ENCODE measurements at places on chromosomes 7 and 10.

- no peak for DNase-seq
These were observed 63.5 kb upstream of the VKORC1L1 start for GRCh38 chr7:65809259-65809981.

- DNase-seq: no peak
These were observed 35.4 kb downstream of the TET1 start for GRCh38 chr10:68595513-68595912.

- no peak for DNase-seq
These were observed 78.2 kb downstream of the NT5C2 start for GRCh38 chr10:103114876-103115275.

- DNase-seq: no peak
These were observed 24.5 kb upstream of the ZNF488 start for GRCh38 chr10:47408606-47409005.

DNA sequence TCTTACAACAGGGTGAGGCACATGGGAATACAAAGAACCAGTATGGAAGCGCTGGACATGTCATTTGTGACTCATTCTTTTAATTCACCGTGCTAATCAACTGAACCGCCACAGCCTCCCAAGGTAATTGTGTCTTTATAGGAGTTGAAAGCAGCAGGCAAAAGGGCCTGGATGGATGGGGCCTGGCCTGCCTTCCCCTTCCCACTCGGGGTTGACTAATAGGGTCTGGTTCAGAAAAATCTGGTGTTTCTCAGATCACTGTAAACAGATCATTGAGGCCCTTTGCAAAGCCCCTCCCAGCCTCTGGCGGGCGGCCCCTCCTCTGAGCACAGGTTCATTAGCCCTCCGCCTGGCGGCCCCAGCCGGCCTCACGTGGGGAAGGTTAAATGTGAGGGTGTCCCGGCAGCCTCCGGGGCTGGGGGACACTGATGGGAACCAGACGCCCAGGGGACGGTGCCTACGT is 100.8 kb downstream of the EBF3 start:
- DNase-seq: no peak

- peak; percentile 37 for DNase-seq
These were observed 13.0 kb upstream of the STK31 start for GRCh38 chr7:23696916-23697441.

- no peak for DNase-seq
These were observed 116.3 kb upstream of the CSTF2T start for GRCh38 chr10:51815723-51816122.

DNA sequence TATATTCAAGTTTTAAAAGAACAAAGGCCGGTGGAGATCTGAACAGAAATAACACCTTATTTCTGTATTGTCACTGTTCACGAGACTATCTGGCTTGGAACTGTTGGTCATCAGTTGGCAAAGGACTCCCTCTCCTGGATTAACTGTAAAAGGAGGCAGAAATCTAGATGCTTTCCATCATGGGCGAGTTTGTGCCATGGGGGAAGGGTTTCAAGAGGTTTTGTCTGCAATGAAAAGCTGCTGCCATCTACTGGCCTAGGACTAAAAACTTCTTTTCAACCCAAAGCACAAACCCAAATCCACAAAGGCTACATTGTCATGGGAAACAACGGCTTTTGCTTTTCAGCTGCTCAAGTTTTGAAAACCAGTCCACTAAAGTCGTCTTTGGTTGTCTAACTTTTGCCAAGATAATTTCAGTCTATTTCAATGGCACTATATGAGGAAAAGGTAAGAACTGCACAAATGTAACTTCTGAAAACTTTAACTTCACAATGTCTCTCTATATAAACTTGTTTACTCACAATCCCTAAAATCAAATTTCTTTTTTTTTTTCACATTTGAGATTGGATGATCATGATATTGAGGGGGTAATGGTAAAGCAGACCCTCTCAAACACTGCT is 196.8 kb downstream of the SKAP2 start:
- peak; percentile 70 for DNase-seq

GRCh38 chr7:106277976-106278375 is 6.8 kb downstream of the NAMPT start:
- DNase-seq: no peak

GRCh38 chr10:67100951-67101350 is 175.1 kb downstream of the LRRTM3 start:
- DNase-seq: no peak

DNA sequence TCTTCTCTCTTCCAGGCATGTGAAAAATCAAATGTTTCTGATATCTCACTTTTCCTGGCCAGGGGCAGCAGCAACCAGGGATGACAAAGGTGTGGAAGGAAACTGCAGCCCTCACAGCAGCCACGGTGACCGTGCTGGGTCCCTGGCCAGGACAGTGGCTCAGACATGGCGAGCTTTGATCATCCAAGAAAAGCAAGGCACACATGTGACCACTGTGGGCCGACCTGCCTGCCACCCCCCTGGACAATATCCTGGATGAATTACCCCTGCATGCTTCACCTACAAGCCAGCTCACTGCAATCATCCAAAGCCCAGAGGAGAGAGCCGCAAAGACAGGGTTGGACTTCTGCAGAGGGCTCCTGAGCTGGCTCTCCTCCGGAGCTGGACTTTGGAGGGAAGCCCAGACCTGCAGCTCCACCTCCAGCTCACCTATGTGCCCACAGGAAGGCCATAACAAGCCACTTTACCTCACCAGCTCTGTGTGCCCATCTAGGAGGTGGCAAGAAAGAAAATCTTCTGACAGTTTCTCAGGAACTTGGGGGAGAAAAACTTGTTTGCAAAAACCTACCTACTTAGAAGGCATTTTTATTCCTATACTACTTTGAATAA is 2.7 kb downstream of the CHST15 start:
- DNase-seq: no peak

- DNase-seq: no peak
These were observed 125.1 kb upstream of the KCTD7 start for GRCh38 chr7:66503551-66504031.

DNA sequence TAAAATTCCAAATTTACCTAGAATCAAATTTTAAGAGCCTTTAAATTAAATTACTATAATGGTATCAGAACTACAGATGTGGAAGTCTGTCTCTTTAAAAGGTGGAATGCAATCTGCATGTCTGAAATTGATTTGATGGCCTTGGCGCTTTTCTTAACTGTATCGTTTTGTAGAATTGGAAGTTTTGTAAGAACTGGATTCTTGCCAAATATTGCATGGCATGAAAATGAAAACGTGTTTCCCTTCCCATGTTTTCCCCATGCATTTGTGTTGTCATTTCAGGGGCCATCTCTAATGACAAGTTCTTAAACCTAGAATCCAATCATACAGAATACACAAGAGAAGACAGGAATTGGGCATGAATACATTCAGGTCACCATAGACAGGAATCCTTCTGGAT is 162.5 kb downstream of the KIAA1217 start:
- no peak for DNase-seq

DNA sequence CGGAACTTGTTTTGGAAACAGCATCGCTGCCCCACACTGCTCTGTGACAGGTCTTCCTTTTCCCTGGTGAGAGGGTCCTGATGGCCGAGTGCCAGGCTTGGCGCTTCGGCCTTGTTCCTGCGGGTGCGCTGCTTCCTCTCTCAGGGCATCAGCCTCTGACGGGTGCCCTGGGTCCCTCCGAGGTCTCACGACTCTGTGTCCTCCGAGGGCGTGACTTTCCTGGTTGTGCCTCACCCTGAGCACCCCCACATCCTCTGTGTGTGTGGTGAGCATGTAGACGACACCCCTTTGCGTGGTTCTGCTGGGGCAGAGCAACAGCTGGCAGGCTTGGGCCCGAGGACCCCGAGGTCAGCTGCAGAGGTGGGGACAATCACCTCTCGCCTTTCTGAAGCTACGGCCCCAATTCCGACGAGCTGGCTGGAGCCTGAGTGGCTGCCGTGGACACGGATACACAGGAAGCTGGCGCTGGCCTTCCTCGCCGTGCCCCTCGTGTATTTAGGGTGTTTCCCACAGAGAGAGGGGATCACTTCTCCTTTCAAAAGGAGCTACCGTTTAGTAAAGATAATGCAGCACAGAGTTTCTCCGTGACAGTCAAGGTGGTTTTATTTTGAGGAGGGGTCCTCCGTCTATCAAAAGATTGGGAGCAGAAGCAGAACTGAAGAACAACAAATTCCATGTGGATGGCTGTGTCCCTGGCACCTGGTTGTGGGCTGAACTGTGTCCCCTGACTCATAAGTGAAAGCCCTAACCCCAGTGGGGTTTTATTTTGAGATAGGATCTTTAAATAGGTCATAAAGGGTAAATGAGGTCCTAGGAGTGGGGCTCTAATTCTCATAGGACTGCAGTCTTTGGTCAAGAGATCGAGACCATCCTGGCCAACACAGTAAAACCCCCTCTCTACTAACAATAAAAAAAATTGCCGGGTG is 36.2 kb upstream of the PITRM1 start:
- no peak for DNase-seq

DNA sequence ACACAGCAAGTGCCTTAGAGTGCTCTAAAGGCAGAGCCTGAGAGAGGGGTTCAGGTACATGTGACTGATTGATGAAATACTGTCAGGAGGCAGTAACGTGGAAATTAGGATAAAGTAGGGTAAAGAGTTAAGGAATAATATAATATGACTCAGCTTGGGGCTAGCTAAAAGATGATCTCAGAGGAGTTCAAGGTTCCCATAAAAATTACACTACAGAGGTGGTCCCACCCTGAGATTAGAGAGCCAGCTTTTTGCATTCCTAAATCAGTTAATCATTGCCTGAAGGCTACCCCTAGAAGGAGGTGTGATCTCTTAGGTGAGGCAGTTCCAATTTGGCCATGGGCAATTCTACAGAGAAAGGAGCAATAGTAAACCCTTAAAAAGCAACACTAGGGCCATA is 5.8 kb downstream of the LIPJ start:
- no peak for DNase-seq

DNA sequence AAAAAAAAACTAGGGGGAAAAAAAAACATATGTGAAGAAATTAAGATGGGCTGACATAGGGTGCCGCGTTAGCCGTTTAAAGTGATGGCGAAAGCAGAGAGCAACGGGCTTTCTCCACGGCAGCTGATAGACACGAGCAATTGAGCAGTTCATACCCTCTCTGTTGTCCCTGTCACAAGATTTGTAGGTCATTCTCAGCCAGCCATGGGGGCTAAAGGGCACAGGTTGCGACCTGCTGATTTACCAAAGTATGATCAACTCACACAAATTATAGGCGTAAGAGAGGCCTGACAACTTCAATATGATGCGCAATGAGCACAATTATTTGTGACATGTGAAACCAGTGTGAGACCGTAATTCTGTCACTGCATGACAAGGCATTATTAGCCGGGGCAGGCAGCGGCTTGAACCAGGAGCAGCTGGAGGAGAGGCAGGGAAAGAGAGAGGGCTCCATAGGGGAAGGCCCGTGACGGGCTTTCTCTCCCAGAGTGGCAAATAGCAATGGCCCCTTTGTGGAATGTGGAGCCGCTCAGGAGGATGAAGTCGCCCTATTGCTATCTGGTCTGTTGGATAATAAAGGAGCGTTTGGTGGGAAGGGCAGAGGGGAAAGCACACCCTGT is 195.1 kb upstream of the HABP2 start:
- no peak for DNase-seq

DNA sequence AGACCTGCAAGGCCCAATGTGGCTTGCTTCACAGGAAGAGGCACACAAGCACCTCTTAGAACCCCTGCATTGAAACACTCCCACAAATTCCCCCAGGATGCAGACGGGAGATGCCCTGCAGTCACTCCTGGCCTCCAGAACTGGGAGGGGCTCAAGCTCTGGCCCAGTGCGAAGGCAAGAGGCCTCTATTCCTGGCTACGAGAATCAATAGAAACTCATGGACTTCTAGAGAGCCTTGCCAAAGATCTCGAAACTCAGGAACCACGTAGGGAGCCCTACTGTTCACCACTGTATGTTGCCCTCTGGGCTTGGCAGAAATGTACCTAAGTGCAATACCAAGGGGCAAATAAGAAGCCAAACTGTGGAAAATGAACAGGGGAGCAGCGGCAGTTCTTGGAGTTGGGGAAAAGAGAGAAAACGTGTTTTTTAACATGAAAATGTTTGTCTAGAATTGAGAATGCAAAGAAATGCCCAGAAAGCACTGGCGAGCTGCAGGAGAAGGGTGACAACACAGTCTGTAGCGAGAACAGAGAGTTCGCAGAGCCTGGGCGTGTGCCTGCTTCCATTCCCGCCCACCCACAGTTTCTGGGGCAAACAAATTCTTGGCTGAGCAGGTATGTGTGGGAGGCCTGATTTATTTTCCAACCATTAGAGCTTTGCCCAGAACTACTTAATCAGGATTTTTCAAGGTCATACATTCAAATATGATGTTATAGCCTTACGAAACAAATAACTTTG is 260.5 kb upstream of the KLF14 start:
- no peak for DNase-seq

GRCh38 chr7:128406314-128407232 is 3.2 kb downstream of the IMPDH1 start:
- no peak for DNase-seq

GRCh38 chr7:51123322-51124019 is 193.1 kb downstream of the COBL start:
- DNase-seq: peak; percentile 19

DNA sequence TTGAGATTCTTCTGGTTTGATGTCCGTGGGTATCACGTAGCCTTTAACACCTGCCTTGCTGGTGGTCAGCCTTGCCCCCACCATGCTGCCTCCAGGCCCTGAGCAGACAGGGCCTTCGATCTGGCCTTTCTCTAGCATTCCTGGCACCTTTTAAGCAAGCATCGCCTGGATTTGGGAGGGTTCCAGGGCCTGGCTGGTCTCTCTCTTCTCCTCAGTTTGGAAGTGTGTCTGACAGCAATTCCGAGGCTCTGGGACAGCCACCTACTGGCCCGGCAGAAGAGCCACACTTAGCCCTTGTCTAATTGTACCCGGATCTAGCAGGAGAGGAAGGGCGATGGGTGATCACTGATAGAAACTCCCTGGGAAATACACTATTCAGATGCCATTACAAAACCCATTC is 441.3 kb upstream of the MKI67 start:
- no peak for DNase-seq

DNA sequence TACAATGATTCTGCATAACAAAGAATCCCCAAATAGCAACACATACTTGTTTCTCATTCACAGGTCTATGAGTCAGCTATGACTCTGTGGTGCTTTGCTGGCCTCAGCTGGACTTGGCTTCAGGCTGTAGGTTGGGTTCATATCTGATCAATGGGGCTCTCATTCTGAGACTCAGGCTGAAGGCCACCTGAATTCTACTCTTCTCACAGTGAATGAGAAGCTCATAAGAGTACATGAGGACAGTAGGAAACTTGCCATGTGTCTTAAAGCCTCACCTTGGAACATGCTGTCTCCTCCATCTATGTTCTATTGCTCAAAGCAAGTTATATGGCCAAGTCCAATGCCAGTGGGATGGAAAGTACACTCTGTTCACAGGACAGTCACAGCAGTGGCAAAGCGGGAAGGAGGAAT is 292.9 kb downstream of the BMPER start:
- DNase-seq: no peak

DNA sequence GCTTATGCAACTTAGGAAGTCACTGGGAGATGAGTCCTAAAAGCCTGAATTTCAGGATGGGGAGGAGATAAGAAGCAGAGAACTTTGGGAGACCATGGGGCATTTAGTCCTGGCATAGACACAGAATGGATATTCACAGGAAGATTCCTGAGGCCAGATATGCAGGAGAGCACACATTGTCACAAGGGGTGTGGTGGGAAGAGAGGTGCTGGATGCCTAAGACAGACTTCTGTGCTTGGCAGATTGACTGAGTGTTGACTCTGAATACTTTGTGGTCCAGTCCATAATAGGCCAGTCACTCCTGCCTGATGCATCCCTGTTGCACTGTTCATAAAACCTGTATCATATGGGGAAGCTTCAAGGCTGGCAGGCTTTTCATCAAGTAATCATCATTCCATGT is 18.5 kb downstream of the SRI start:
- no peak for DNase-seq

GRCh38 chr7:144057954-144058353 is 9.2 kb downstream of the OR2A5 start:
- DNase-seq: no peak

- no peak for DNase-seq
These were observed 69.5 kb upstream of the CDK13 start for GRCh38 chr7:39880556-39880955.

Measured in SW 1271 (cell line).